ENCODE measurements at places on chromosomes 13 and 19. TPM values are rescaled to one million over a fixed set of nuclear protein-coding genes. Genes with fewer than 3 reads are reported as not detected.

- no peak for DNase-seq
Observed at GRCh38 chr13:114099918-114100445, 32.4 kb downstream of the RASA3 start.

Gene TFDP1
- 161 TPM for total RNA-seq

GRCh38 chr13:106418556-106418955 lies 116.9 kb downstream of the EFNB2 start:
- no peak for DNase-seq

- DNase-seq = no peak
Observed at GRCh38 chr13:40408602-40409001, 257.8 kb downstream of the FOXO1 start.

DNA sequence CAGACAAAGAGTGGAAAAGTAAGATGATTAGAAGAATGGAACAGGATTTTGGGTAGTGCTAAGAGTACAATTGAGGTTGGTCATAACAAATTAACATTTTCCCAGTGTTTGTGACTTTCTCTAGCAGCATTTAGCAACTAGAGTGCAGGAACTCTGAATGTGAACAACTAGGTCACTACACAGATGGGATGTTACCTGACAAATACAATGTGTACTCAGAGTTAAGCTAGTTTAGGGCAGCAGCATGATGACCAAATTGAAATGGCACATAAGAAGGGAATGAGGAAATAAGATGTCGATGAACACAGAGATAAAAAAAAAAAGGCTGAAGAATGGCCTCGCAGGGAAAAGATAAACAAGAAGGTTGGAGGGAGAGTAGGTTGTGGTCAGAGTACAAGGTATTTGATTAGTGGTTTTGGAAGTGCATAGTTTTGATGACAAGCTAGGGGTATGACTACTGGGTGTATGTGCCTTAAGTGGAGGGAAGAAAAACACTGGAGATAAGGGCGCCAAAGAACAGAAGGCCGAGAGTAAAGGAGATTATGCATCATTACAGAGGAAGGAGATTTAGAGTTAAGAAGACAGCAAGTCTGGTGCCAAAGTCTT lies 381.1 kb downstream of the FGF14 start:
- no peak for DNase-seq

GRCh38 chr13:113491418-113491883 lies 940 bp upstream of the DCUN1D2 start:
- no peak for DNase-seq

Gene CLASRP
- 106 TPM for total RNA-seq

DNA sequence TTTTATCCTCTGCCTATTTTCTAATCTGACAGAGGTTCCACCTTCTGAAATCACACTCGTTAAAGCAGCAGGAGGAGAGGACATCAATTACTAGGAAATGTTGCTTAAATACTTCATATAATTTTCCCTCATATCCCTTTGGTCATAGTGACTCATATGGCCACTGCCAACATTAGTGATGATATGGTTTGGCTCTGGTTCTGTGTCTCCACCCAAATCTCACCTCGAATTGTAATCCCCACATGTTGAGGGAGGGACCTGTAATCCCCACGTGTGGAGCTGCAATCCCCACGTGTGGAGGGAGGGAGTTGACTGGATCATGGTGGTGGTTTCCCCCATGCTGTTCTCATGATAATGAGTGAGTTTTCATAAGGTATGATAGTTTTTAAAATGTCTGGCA lies 618.4 kb upstream of the SLITRK5 start:
- DNase-seq = no peak

Gene CRTC1
- 4.2 TPM for total RNA-seq

DNA sequence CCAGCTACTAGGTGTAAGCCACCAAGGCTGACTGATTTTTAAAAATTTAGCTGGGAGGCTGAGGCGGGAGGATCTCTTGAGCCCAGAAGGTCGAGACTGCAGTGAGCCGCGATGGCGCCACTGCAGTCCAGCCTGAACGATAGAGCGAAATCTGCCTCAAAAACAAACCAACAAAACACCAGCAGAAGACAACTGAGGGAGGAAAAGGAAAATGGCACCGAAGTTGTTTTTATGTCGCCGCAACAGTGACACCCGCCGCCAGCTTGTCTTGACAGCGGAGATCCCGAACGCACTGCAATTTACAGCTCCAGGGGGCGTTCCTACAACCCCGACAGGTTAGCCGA lies 298 bp upstream of the FAM98C start:
- no peak for DNase-seq

Data from activated naive CD4-positive, alpha-beta T cell treated with anti-CD3 and anti-CD28 coated beads for 36 hours (primary cell).